T-helper 2 cell treated with Interferon-gamma antibody and Interleukin-4, amounts not matched to agents 100 ng/mL and 5 ng/mL, for 36 hours (primary cell): ENCODE measurements at places on chromosomes 6 and 20. TPM values are rescaled to one million over a fixed set of nuclear protein-coding genes. Genes with fewer than 3 reads are reported as not detected.

The NR2E1 gene
- total RNA-seq: not detected in 2 replicates

The PSORS1C2 gene
- total RNA-seq: not detected in 2 replicates

The CSE1L gene
- total RNA-seq: 92.0 and 92.7 TPM in 2 replicates

The DDO gene
- total RNA-seq: not detected in 2 replicates

The FOXC1 gene
- not detected in 2 replicates for total RNA-seq

The SNAP25 gene
- total RNA-seq: 0.18 and 0.48 TPM in 2 replicates
